Small intestine (tissue), 16 donors: ENCODE measurements at places on chromosomes 2 and 18. TPM values are rescaled to one million over a fixed set of nuclear protein-coding genes. Genes with fewer than 3 reads are reported as not detected.

Gene NEB
- polyA plus RNA-seq = 1.1 TPM

GRCh38 chr2:216344206-216344949 lies 27.9 kb downstream of the MARCHF4 start:
- no peak for DNase-seq

GRCh38 chr18:57433482-57433881 lies 1.7 kb upstream of the ONECUT2 start:
- peak; percentile 88 for DNase-seq

DNA sequence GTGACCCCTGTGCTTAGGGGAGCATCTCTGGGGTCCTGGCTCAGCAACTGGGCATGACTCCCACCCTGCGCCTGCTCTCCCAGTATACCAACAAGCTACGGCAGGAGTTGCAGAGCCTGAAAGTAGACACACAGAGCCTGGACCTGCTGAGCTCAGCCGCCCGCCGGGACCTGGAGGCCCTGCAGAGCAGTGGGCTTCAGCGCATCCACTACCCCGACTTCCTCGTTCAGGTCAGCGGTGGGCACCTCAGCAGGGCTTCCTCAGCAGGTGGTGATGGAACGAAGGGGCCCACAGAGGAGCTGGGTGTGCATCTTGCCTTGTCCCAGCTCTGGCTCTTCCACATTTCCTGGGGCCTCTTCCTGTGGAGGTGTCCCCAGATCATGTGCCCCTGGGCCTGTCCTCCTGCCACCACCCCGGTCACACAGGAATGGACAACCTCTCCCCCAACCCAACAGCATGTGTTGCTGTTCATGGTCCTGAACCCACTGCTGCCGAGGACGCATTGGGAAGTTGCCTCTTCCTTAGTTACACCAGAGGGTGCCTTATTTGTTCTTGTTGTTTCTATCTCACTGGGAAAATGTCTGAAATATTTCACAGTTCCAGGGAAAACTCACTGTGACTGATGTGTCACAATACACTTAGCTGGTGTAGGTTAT lies 10.8 kb downstream of the PROM2 start:
- DNase-seq = no peak
